Motor neuron (in vitro differentiated cells): ENCODE measurements at places on chromosomes 3 and 15. TPM values are rescaled to one million over a fixed set of nuclear protein-coding genes. Genes with fewer than 3 reads are reported as not detected.

CA12 gene
- total RNA-seq: 0.13 and 0.46 TPM in 2 replicates

GRCh38 chr15:32822739-32823138, 104.9 kb downstream of the GREM1 start:
- no peak for ATAC-seq

- no peak for ATAC-seq
Measured at GRCh38 chr3:131901686-131902085, 133.1 kb downstream of the CPNE4 start.

C3orf70 gene
- total RNA-seq: 2.7 and 3.0 TPM in 2 replicates

DNA sequence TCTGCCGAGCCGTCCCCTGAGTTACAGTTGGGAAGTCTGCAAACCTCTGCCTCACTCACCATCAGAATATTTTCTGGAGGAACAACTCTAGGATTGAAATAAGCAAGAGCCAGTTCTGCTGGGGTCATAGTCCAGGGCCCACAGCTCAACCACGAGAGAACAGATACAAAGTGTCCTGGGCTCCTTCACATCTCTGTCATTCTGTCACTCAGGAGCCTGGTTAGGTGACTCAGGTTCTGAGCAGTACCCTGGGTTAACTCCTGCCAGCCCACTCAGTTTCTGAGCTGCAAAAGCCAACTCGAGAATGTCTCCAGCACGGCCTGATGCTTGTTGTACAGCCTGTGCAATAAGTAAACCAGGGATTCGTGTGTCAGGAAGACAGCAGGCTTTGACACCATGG, 155.7 kb downstream of the SLCO3A1 start:
- no peak for ATAC-seq

DNA sequence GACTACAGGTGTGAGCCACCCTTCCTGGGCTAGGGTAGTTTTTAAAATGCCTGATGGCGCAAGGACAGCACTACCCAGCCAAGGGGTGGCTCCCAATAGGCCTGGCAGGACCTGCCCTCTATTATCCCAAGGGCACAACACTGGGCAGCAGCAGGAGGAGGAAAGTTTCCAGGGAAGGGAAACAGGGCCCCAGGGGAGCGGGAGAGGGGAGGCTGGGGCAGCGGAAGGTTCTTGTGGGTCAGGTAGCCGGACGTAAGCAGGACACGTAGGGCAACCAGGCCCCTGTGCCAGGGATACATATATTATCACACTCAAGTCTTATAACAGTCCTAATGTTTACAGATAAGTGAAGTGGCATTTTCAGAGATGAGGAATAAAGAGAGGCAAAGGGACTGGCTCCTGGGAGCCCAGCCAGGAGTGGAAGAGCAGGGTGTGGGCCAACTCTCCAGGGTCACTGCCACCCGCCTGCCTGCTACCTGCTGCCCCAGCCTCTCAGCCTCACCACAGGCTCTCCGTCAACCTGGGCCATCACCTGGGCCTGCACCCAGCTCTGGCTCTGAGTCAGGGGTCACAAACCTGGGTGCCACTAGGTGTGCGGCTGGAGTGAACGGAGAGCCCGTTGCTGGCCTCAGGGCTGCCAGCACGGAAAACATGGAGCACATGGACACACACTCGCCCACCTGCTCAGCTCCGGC, 73.2 kb upstream of the SNRPA1 start:
- no peak for ATAC-seq

RASGRP1 gene
- 8.3 and 11.3 TPM in 2 replicates for total RNA-seq

GRCh38 chr3:107523289-107523538, 452 bp downstream of the BBX start:
- ATAC-seq: peak; percentile 49

DNA sequence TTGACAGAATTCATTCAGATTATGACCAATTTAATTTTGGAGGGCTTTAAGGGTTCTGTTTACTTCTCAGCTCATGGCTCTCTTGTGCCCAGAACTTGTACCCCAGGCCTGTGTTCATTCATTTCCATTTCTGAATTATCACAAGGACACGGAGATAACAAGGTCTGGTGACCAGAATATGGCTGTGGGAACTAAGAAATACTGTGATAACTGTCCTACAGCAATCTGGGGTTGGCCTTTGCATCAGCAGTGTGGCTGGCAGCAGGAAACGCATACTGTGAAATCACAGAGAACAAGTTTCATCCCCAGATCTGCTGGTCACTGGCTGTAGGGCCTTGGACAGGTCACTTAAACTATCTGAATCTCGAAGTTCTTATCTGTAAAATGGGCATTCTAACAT, 41.8 kb upstream of the TPM1 start:
- ATAC-seq: no peak

DNA sequence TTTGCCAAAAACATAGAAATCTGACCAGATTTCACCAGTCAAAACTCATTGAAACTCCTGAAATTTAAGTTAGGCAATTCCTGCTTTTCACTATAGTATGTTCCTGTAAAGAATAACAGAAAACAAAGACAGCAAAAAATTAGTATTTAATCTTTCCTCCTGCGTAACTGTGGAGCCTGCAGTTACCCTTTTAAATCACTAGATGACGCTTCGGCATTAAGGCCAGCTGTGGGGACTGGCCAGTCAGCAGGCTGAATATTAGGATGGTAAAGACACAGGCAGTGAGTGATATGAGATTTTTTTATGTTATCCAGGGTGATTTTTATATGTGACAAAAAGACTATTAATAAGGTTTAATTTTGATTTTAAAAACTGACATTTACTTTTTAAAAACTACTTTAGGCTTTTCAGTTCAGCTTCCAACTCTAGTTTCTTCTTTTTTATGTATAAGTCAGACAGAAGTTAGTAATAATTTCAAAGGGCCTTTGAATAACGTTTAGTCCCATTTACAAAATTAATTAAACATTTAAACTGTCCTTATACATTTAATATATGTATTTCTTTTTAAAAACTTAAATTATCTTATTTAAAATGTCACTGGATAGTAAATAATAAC, 165.1 kb downstream of the PPM1L start:
- ATAC-seq: peak; percentile 42

GRCh38 chr3:47034868-47035489, 55.5 kb downstream of the NBEAL2 start:
- no peak for ATAC-seq

- no peak for ATAC-seq
Measured at GRCh38 chr3:124705552-124705951, 24.7 kb upstream of the UMPS start.
